Bone marrow (tissue), 2 donors: ENCODE measurements at places on chromosomes 5 and 9.

DNA sequence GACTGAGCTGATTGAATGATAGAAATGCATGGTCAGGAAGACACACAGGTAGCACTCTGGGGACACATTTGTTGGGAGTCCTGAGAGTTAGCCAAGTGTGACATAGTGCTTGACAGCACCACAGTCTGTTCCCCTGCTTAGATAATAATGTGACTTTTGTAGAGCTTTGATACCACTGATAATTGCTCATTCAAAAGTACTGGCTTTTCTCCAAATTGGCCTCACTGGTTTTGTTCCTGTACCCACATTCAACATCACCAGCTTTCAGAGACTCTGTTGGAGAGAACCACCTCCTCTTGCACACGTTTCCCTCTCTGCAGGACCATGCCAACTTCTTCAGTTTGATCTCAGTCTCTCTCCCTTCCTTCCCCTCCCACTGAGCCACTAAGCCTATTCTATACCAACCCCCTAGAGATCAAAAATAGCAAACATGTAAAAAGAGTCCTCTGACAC, 52.5 kb upstream of the IL7R start:
- no peak for DNase-seq

DNA sequence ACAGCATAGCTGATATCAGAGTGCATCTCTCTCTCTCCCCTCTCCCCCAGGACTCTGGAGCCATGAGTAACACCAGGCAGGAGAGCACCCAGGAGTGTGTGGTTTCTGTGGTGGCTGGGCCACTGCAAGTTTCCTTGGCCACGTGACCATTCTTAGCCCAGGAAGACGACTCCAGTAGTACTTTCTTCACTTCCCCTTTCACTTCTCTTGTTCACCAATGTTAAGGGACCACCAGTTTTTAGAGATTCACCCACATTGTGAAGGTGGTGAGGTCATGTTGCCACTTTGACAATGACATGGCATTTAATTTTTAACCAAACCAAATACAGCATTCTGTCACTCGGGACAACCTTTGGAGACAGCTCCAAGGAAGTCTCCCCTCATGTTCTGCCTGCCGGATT, 17.9 kb upstream of the DAPK1 start:
- peak; percentile 94 for DNase-seq

- DNase-seq: peak; percentile 72
Measured at GRCh38 chr9:133994353-133995011, 2.4 kb upstream of the VAV2 start.

DNA sequence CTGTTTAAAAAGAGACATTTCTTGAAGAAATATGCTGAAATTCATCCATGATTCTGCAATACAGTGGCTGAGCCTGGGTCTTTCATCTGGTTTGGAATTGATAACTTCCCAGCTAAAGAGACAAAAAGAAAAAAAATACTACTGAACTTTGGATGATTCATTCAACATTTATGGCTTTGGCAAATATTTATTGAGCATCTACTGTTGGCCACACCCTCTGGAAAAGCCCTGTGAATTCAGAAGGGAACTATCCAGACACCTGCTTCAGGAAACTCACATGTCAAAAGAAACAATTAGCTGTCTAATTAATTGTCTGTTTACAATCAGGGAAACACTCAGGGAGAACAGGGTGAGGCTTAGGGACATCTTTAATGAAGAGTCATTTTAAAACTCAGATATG, 17.8 kb upstream of the ZNF622 start:
- no peak for DNase-seq

DNA sequence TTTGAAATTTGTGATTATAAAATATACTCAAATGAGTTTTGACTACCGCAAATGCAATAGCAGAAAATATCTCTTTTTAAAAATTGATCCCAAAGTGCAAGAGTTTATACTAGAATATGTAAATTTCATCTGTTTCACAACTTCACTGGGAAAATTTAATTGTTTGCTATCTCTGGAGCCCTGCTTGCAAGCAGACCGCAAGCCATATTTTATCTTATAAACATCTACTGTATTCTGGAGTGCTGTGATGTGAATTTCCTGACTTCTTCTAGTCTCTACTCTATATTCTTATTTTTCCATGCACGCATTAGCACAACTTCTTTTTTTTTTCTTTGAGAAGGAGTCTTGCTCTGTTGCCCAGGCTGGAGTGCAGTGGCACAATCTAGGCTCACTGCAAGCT, 98.7 kb downstream of the DROSHA start:
- DNase-seq: no peak

- DNase-seq: no peak
Measured at GRCh38 chr5:956941-957747, 51.5 kb upstream of the NKD2 start.

DNA sequence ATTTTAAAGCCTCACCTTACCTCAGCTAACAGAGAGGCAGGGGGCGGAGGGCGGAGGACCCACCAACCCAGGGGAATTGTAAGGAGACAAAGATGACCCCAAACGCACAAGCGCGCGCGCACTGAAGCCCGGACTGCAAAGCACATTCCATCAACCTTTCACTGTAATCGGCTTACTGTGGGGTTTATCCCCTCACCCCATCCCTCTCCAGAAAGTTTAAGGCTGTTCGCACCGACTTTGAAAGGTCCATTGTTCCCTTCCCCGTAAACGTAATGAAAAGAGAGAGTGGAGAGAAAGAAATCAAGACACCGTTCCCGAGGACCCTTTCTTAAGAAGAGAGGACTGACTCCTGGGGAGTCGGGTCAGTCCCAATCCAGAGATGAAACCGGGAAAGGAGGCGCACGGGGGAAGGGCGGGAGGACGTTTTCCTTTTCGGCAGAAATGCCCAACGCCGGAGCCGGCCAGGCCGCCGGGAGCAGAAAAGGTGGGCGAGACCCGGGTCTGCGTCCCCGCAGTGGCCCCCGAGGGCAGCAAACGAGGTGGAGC, 464 bp downstream of the CEMIP2 start:
- no peak for DNase-seq

DNA sequence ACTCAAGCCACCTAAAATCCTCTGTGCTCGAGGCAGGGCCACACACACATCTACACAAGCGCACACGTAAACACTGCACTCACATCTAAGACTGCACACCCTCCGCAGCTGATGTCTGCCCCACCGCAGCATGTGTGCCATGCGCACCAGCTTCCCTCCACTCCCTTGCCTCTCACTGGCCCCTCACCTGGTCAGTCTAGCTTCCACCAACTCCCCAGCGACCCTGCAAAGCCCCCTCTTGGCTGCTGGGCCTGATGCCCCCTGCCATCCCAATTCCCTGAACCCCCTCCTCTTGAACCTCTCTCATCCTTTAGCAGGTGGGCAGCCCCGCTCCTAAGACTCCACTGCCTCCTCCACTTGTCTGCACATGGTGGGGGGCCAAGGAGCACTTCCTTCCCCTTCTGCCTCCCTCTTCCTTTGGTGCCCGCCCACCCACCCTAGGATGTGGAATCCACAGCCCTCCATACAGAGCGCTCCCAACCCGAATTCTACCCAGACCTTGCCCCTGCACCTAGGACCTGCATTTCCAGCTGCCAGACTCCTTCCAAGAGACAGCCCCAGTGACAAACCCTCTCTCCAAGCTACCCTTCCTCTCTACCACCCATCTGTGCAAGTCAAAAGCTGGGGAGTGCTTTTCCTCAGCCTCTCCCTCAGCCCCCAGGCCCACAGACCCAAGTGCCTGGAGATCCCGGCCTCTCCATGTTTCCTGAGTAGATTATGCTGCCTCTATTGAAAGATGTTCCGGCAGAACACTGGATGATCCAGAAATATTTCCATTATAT, 23.9 kb downstream of the ADAMTS2 start:
- DNase-seq: no peak

- no peak for DNase-seq
Measured at GRCh38 chr5:147303251-147303650, 68.4 kb downstream of the STK32A start.

GRCh38 chr9:22463205-22463604, 16.6 kb downstream of the DMRTA1 start:
- DNase-seq: no peak

DNA sequence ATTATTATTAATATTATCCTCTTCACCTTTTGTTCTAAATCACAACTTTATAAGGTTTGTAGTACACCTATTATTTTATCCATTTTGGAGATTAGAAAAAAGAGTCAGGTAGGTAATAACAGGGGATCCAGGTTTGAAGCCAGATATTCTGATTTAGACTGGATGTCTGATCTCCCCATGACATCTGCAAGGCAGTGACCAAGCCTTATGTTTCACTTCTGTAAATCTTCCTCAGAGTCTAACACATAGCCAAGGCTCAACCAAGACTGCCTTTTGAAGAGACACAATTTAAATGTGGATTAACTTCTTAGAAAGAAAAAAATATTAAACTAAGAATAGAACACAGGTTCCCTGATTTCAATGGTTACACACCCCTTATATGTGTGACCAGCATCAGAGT, 44.2 kb downstream of the CETN3 start:
- no peak for DNase-seq

- no peak for DNase-seq
Measured at GRCh38 chr9:27540502-27540901, 10.9 kb upstream of the MOB3B start.
